ENCODE measurements at places on chromosomes 12 and 14.

- no peak for DNase-seq
Observed at GRCh38 chr12:95215949-95216348, 1.3 kb downstream of the FGD6 start.

GRCh38 chr12:47207829-47208248 lies 128.1 kb upstream of the AMIGO2 start:
- DNase-seq: no peak

DNA sequence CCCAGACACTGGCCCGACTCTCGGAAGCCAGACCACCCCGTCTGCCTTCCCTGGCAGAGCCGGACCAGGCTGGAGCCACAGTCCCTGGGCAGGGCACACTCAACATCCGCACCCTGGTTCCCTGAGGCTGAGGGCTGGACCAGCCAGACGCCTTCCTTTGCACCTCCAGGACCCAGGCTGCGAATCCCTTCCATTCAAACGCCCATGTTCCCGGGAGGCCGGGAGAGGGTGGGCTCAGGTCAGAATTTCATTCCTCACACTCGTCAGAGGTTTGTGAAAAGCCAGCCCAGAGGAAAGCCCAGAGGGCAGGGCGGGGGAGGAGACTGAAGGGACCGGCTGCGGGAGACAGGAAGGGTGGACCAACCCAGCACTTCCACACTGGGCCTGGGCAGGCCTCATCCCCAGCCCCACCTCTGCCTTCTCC lies 58.7 kb downstream of the LRRC74A start:
- DNase-seq: no peak

- DNase-seq: no peak
Observed at GRCh38 chr14:72318648-72319047, 386.4 kb downstream of the RGS6 start.

- no peak for DNase-seq
Observed at GRCh38 chr14:32244404-32244803, 41.3 kb upstream of the RNU6-8 start.

DNA sequence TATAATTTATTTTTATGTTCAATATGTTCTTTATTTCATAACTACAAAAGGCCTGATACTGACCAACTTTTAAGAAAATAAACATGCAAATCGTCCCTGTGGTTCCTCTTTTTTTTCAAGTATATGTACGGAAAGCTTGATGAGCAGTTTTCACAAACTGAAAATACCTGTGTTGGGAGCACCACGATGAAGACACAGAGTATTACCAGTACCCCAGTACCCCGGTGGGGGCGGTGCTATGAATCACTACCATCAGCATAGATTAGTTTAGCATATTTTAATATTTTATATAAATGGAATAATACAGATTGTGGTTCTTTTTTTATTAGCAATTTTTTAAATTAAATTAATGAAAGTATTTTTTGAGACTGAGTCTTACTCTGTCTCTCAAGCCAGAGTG lies 7.0 kb downstream of the B4GALNT3 start:
- no peak for DNase-seq

GRCh38 chr12:89358805-89359204 lies 6.5 kb upstream of the DUSP6 start:
- DNase-seq: no peak

- DNase-seq: no peak
Observed at GRCh38 chr12:24039113-24039525, 89.6 kb upstream of the SOX5 start.

DNA sequence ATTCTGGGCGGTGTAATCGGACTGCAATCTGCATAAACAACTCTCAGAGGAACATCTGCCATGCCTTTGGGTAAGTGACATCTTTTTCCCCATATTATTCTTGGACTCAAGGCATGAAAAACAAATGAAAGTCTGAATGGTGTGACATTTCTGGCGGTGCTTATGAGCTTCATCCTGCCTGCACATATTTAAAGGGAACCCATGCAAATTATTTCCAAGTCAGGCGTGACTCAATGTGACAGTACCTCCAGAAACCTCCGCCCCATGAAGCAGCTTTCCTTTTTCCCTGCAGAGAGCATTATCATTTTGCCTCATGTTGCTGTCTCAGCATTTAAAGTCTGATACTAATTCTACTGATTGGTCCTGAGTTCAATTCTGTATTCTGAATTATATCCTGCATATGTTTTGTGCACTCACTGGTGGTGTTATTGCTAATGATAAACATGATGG lies 585.4 kb downstream of the SNAPC1 start:
- no peak for DNase-seq

GRCh38 chr12:95877622-95878021 lies 18.9 kb downstream of the SNRPF start:
- no peak for DNase-seq

DNA sequence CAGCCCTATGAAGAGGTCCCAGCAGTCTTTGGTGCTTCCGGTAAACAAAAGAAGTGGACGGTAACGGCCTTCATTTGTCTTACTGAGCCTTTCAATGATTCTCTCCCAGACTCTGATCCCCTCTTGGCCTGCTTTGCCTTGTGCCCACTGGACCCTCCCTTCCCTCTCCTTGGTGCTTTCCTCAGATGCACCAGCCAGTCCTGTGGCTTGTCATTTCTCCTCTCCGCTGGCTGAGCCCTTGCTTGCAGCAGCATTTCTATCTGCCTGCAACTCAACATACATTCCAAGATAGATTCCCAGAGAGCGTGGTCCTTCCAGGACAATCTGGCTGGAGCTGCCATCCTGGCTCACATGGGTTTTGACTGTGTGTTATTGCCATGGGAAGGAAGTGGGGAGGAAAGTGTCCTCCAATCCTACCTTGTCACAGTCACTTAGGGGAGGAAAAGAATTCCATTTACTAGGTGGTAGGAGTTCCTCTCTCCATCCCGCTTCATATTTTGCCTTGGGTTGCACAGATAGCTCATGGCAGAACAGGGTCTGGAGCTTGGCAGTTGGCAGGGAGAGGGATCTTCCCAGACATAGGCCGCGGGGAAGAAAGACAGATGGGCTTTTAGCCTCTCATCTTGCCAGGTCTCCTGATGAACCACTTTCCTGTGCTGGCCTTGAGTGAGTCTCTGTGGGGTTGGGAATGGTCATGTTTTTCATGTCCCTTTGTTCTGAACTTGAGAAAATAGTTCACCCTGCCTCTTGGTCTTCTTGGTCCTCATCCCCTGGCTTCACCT lies 92.8 kb upstream of the KCNA1 start:
- no peak for DNase-seq

DNA sequence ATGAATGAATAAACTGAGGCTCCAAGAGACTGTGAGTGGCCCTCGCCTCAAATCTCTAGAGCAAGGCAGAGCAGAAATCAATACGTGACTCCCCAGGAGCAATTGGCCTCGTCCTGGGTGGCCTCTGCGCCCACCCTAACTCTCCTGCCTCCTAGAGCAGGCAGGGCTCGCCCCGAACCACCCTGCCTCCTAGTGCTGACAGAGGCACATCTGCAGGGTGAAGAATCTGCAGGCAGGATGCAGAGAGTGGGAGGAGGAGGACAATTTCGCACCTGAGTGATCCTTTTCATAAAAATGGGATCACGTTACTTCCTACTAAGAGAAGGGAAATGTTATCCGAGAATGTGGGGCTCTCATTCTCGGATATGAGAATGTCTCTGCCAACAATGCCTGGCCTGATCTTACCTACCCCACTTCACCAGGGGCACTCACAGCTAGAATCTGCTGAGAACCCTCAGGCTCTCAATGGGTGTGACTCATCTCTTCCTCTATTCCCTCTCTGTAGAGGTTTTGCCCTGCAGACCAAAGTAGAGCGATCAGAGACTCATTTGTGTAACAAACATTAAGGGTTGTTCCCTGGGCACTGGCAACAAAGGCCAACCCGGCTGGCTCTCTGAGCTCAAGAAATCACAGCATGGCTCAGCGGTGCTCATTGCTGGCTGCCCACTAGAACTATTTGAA lies 61.7 kb upstream of the BCL2L14 start:
- DNase-seq: no peak

- no peak for DNase-seq
Observed at GRCh38 chr14:37057776-37058175, 114.6 kb downstream of the SLC25A21 start.

GRCh38 chr14:102768223-102769048 lies 8.8 kb upstream of the TRAF3 start:
- DNase-seq: no peak

- DNase-seq: no peak
Observed at GRCh38 chr14:61391119-61391518, 69.7 kb downstream of the PRKCH start.

DNA sequence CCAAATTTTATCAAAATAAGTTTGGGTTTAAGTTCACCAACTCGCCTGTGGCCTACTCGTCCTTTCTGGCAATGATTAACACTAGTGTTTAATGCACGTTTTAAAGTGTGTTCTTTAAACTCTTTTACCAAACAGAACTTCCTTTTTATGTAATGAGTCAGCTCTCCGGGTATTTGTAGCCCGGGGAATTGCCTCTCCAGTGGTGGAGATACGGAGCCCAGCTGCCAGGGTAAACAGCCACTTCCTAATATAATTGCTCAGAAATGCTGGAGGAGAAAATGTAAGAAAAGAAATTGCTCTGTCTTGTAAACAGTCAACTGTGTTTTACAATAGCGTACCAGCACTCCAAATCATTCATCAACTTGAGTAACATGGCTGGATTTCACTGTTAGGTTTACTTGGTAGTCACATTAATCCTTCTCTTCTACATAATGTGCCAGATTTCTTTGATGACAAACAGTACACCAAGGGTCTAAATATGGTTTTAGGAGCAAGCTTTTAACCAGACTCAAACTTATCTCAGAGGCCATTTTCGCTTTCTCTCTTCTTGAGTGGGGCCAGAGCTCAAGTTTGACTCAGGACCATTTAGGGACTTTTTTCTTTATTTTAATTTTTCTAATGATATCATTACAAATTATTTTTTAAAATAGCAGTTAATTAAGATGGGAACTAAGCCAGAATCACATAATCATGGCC lies 101.2 kb upstream of the SLC38A2 start:
- DNase-seq: peak; percentile 86

- DNase-seq: no peak
Observed at GRCh38 chr14:105120056-105120455, 48.5 kb downstream of the JAG2 start.

GRCh38 chr14:100589071-100589759 lies 2.0 kb upstream of the BEGAIN start:
- no peak for DNase-seq

- no peak for DNase-seq
Observed at GRCh38 chr12:38269897-38270296, 46.7 kb upstream of the ALG10B start.

DNA sequence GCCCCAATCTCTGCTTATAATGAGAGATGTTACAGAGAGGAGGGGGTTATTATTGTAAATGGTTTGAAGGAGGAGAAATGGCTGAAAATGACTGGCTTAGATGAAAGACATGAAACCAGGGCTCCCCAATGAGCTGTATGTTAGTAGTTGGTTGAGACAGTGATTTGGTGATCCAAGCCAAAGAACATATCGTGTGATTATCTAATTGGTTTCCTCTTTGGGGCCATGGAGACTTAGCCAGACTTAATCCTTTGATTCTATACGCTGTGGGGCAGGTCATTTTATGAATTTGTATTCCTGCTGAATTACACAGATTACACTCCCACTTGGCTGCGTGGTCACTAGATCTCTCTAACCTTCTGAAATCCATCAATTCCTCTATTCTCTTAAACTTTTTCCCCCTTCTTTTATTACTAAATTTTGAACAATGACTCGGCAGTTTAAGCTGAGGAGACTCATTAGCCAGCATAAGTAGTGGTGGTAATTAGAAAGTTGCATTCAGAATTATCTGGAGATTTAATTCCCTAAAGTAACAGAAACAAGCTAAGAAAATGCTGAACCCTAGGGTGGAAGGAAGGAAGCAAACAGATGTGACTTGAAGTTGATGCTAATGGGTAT lies 5.3 kb downstream of the TTC8 start:
- no peak for DNase-seq

GRCh38 chr14:57326253-57326652 lies 57.5 kb downstream of the AP5M1 start:
- no peak for DNase-seq

DNA sequence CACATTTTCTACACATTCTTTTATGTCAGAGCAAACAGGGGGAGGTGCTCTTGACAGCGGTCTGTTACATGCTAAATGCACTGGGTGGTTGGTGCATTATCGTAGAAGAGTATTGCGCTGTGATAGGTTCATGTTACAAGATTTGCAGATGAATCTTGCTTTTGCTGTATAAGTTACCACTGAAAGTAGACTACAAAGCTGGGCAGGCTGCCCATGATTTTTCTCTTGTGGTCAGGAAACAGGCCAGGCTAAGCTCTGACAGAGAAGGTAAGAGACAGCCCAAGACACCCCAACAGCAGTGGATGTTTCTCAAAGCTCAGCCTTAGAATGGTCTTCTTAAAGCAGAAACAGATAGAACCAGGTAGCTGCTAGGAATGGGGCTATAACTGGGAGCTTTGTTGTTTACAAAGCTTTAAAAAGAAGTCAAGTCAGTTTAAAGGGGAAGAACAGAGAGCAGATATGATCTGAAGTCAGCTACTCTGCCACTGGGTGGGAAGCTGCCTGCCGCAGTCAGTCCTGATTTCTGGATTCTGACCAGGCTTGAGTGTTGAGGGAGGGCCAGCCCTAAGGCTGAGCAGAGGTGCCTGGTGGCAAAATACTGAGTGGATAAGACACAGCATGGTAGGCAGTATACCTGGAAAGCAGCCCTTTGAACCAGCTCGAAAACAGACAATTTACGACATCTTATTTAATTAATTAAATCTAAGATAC lies 9.4 kb downstream of the KCNA1 start:
- no peak for DNase-seq

All from SK-N-MC (cell line).